M059J (cell line): ENCODE measurements at places on chromosomes 2 and 18. TPM values are rescaled to one million over a fixed set of nuclear protein-coding genes. Genes with fewer than 3 reads are reported as not detected.

The CD8B2 gene
- total RNA-seq, result 0.10 TPM in 1 of 2 replicates, not detected in the other

GRCh38 chr2:23718931-23719700 is 207.8 kb downstream of the ATAD2B start:
- no peak for DNase-seq

GRCh38 chr2:200615247-200615646 is 29.4 kb downstream of the AOX1 start:
- DNase-seq, result peak; percentile 90

DNA sequence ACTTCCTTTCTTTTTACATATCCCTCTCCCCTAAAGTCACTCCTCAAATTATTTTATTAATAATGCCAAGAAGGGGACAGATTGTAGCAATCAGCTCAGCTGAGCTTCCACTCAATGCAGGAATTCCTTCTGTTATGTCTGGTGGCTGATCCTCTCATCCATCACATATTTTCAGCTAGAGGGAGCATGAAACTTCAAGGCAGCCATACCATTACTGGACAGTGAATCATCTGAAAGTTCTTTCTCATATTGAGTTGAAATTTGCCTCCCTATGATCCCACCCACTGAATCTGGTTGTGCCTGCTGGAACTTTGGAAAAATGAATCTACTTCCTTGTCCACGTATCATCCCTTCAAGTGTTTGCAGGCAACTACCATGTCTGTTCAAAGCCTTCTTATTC is 11.2 kb downstream of the ZNF385B start:
- DNase-seq, result peak; percentile 27

DNA sequence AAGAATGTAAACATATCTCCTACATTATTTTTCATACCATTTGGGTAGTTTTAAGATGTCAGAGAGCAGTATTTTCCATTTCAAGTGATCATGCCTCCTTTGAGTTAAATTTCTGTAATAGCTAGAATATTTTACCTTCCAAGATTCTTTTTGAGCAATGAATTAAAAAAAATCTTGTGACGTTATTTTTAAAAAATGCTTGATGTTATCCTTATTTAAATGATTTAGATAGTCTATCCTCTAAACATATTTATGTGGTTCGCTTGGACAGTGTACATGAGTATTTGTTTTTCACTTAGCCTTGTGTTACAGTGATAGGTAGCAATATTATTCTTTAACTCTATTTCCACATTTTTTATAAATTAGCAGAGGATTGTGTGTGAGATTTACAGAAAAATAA is 639.2 kb upstream of the CDH2 start:
- DNase-seq, result no peak

DNA sequence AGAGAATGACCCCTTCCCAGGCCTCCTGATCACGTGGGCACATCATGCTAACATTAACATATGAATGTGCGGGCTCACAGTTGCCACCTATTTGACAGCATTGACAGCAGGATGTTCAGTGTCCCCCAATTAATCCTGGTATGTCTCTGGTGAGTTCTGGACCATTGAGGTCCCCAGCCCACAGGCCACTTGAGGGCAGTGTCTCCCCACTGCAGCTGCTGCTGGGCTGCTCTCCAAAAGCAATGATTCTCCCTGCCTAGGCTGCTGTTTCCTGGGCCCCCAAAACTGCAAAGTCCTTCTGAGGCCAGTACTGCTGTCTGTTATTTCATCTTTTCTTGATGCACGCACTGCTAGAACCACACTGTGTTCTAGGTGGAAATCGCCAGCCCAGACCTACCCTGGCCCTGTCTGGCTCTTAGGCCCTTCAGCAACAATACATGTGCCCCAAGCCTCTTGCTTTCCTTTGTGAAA is 52.7 kb upstream of the MAPK4 start:
- DNase-seq, result peak; percentile 15

GRCh38 chr18:37742436-37742835 is 176.8 kb upstream of the CELF4 start:
- no peak for DNase-seq

The LHCGR gene
- total RNA-seq, result not detected in 2 replicates

GRCh38 chr2:85886590-85886989 is 2.2 kb downstream of the ST3GAL5 start:
- peak; percentile 95 for DNase-seq

The SPDYA gene
- 0.12 and 0.37 TPM in 2 replicates for total RNA-seq

DNA sequence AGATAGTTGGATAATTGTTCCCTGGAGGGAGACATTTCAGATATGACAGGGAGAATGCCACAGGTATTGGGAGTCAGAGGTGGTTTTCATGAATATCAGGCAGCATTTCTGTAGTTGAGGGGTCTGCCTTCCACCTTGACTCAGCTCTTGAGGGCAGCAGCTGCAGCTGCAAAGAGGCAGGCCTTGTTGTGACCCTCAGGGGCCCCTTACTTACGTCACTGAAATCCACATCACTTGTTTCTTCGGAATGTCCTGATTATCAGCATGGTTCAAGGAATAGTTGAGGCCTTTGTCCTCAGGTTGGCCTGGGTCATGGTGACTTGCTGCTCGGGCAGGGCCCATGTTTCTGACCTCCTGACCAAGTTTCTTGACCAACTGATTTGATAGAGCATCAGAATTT is 46.9 kb downstream of the TMEM17 start:
- no peak for DNase-seq

- no peak for DNase-seq
These were observed 40.3 kb downstream of the PRKD3 start for GRCh38 chr2:37284381-37284780.

DNA sequence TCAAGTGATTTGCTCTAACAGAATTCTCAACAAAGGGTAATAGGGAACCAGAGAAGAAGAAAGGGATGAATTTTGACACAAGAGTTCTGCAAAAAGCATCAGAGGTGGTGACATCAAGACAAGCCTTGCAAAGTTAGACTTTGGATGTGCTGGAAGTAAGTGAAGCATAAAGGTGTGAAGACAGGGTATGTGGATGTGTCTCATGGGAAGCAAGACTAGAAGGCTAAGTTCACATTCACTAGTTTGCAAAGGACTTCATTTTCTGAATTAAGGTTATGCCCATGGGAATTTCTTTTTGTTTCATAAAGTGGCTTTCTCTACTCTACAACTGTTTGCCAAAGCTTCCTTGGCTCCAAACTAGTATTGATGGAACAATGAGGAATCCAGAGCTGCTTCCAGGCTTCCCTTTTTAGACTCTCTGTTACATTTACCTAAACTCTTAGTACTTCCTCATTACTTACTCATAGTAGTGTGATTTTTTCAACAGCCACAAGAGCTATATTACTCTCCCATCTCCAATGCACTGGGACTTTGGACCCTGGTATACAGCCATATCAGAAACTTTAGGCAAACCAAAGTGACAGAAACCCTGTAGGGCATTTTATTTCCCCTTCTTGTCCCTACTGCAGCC is 21.1 kb upstream of the IHH start:
- no peak for DNase-seq

GRCh38 chr2:188403676-188404075 is 112.0 kb downstream of the GULP1 start:
- DNase-seq, result peak; percentile 65

DNA sequence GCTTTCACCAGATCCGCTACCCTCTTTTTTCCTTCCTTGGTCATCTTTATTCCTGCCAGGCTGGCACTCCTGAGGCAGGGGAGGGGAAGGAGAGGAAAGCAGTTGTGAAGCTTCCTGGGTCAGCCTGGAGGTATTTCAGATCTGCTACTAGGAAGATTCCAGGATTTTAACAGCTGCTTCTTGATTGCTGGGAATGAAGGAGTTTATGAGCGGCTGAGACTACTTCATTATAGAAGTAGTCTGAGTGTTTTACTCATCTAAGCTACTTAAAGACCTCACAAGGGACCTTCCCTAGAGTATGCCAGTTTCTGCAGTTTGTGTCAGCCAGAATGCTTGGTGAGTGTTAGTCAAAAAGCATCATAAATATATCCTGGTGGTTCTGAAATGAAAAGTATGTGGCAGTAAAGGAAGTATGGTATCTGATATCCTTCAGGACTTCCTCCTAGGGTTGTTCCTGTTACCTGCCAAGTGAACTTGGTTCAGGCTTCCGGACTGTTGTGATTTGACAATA is 1.9 kb downstream of the TANC1 start:
- peak; percentile 61 for DNase-seq

DNA sequence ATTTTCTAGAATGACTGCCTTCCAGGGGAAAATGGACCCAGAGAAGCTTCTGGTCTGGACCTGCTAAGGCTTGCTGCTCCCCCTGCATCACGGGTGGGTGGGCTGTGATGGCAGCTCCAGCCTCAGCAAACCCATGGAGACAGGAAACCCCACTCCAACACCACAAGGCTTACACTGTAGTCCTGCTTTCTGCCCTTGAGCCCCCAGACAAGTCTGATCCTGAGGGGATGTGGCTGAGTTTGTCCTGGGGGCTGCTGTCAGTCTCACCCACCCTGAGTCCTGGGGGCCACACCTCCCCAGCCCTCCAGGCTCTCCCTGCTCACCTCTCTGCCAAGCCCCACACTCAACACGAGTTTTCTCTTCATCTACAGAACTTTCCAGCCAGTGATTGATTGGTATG is 279.4 kb downstream of the EIPR1 start:
- DNase-seq, result no peak

- DNase-seq, result peak; percentile 98
These were observed 298.4 kb upstream of the ZNF521 start for GRCh38 chr18:25650201-25650941.

- DNase-seq, result no peak
These were observed 27.5 kb downstream of the SMCHD1 start for GRCh38 chr18:2683055-2683454.

The ANKRD62 gene
- total RNA-seq, result not detected in 2 replicates

DNA sequence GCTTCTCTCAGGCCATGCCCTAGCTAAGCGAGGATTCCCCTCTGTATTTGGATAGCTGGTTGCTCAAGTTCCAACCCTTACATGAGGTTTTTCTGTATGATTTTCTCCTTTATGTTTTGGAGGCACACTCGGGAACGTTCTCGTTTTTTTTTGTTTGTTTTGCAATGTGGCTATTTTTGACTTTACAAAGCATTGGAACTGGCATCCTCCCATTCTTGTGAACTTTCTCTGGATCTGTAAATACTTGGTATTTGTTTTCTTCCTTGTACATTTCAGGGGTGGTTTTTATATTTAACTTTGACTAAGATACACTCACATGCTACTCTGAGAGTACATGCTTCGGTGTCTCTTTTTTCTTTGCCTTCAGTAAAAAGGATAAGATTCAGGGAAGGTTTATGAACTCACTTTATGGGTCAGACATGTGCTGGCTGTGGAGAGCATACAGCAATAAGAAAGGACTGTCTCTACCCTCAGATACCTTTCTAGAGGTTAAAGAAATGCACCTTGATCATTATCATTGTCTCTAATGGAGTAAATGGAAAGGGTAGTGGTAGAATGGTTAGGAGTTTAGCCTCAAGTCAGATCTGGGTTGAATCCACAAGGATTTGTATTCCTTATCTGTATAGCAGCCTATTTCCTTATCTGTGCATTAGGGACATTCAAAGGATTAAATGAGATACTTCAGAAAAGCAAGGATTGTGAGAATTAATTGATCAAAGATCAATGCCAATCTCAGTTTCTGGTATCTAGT is 61.9 kb downstream of the MEIS1 start:
- no peak for DNase-seq

The IL1R2 gene
- not detected in 2 replicates for total RNA-seq

GRCh38 chr2:214902286-214902685 is 92.8 kb upstream of the BARD1 start:
- DNase-seq, result no peak

- no peak for DNase-seq
These were observed 6.4 kb downstream of the MTCL1 start for GRCh38 chr18:8711736-8712135.

The CPLX4 gene
- total RNA-seq, result not detected in 2 replicates

GRCh38 chr18:75247611-75248421 is 37.2 kb downstream of the TSHZ1 start:
- peak; percentile 52 for DNase-seq

The PIK3C3 gene
- total RNA-seq, result 62.1 and 67.3 TPM in 2 replicates

DNA sequence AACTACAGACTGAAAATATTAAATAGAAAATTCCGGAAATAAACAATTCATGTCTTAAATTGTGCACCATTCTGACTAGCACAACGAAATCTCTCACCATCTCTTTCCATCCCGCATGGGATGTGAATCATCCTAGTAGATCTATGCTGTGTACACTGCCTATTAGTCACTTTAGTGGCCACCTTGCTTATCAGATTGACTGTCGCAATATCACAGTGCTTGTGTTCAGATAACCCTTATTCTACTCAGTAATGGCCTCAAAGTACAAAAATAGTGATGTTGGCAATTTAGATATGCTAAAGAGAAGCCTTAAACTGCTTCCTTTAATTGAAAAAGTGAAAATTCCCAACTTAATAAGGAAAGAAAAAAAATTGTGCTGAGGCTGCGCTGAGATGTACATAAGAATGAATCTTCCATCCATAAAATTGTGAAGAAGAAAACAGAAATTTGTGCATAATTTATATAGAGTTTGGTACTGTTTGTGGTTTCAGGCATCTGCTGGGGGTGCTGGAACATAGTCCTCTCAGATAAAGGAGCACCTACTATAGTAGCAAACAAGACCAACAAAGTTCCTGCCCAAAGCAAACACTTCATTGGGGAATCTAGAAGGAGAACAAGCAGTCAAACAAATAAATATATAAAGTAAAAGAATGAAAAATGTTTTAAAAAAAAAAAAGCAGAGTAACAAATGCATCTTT is 12.0 kb downstream of the PSMD1 start:
- DNase-seq, result peak; percentile 76

DNA sequence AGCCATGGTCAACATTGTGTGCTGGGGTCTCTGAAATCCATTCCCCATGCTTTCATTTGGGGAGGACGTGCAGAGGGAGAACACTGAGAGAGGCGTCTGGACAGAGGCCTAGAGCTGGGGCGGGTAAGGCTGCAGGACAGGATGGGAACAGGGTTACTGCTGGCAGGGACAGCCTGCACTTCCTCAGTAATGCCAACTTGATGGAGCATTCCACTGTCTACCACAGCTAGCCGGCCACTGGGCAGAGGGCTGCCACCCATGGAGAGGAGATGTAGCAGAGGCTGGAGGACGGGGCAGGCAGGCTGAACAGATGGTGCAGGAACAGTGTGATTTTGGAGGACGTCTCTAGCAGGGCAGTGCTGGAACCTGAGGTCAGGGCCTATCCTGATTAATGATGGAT is 29.3 kb downstream of the MRPL33 start:
- no peak for DNase-seq

The IMPACT gene
- 16.5 and 24.3 TPM in 2 replicates for total RNA-seq

DNA sequence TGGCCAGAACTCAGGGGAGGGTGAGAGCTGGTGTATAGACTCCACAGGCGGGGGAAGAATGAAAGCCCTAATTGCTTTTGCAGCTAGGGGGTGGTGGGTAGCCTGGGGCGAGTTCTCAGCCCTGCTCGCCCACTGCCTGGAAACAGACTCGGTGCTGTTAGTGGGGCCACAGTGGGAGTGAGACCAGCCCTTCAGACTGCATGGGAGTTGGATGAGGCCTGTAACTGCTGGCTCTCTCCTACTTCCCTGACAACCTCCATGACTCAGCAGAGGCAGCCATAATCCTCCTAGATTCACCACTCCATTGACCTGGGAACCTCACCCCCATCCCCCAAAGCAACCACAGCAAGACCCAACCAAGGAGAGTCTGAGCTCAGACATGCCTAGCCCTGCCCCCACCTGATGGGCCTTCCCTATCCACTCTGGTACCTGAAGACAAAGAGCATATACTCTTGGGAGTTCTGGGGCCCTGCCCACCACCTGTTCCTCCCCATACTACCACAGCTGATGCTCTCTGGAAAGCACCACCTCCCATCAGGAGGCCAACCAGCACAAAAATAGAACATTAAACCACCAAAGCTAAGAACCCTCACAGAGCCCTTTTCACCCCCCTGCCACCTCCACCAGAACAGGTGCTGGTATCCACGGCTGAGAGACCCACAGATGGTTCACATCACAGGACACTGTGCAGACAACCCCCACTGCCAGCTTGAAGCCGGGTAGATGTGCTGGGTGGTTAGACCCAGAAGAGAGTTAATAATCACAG is 226.3 kb downstream of the EIPR1 start:
- DNase-seq, result no peak

The GAREM2 gene
- 0.20 TPM in 1 of 2 replicates, not detected in the other for total RNA-seq
